ENCODE measurements at places on chromosomes 1 and 21.

- H3K36me3 ChIP-seq = no peaks in the 10 kb centered on the region
- no peak overlapping the region for H3K27ac ChIP-seq
- DNase-seq = no peak
- no peak overlapping the region for H3K4me3 ChIP-seq
These were observed 19.3 kb downstream of the OSBPL9 start for GRCh38 chr1:51636191-51636590.

DNA sequence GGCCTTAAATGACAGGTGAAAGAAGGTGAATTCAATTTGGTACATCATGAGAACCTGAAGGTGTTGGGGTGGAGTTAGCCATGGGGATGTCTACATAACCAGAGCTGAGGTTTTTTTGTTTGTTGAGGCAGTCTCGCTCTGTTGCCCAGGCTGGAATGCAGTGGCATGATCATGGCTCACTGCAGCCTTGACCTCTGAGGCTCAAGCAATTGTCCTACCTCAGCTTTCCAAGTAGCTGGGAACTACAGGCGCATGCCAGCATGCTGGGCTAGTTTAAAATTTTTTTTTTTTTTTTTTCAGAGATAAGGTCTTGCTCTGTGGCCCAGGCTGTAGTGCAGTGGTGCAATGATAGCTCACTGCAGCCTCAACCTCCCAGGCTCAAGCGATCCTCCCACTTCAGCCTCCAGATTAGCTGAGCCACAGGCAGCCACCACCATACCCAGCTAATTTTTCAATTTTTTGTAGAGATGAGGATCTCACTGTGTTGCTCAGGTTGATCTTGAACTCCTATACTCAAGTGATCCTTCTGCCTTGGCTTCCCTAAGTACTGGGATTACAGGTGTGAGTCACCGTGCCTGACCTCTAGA is 1.9 kb upstream of the MPZ start:
- H3K4me1 ChIP-seq = peaks cover 35% of the 10 kb centered on the region
- H3K4me3 ChIP-seq = peak overlapping the region; percentile 63
- no peak overlapping the region for H3K27ac ChIP-seq
- no peaks in the 10 kb centered on the region for H3K27me3 ChIP-seq
- H3K36me3 ChIP-seq = no peaks in the 10 kb centered on the region

DNA sequence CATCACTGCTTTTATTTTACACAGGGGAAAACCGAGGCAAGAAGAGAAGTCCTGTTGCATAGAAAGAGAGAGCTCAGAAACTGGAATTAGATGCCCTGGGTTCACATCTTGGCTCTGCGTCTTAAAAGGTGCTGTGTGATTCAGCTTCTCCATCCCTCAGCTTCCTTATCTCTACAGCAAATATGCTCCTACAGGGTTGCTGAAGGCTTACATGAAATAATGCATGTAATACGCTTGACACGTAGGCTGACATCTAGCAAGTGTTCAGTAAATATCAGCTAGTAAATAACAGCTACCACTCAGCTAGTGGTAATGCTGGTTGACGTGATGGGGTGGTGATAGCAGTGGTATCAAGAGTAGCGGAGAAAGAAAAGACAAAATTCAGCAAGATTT is 77.1 kb upstream of the CD55 start:
- peaks cover 6% of the 10 kb centered on the region for H3K4me1 ChIP-seq
- no peaks in the 10 kb centered on the region for H3K36me3 ChIP-seq
- DNase-seq = no peak
- no peak overlapping the region for H3K27ac ChIP-seq
- no peaks in the 10 kb centered on the region for H3K27me3 ChIP-seq
- no peak overlapping the region for H3K4me3 ChIP-seq

DNA sequence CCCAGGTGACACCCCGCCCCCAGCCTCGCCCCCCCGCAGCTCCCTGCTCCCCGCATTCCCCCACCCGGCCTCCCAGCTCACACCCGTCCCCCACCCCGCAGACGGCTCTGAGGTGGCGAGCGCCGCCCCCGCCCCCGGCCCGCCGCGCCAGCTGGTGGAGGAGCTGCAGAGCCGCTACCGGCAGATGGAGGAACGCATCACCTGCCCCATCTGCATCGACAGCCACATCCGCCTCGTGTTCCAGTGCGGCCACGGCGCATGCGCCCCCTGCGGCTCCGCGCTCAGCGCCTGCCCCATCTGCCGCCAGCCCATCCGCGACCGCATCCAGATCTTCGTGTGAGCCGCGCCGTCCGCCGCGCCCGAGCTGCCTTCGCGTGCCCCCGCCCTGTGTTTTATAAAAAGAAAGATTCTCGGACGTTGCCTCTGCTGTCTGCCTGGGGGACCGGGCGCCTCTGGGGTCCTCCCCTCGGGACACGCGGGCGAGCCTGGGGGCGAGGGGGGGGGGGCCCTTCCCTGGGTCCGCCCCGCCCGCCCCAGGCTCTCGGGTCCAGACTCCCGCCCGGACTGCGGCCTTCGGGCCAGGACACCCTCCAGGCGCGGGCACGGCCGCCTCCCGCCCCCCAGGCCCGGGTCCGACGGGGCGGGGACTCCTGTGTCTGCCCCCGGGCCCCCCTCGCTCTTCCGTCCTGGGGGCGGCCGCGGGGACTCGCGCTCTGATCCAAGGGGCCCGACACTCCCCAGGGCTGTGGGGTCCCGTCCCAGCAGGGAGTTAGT is 1.6 kb upstream of the MMP23B start:
- peak overlapping the region; percentile 94 for H3K27ac ChIP-seq
- H3K36me3 ChIP-seq = no peaks in the 10 kb centered on the region
- peaks cover 7% of the 10 kb centered on the region for H3K4me1 ChIP-seq
- peak overlapping the region; percentile 85 for H3K4me3 ChIP-seq
- H3K27me3 ChIP-seq = peaks cover 4% of the 10 kb centered on the region
- peak; percentile 96 for DNase-seq
